ENCODE measurements at places on chromosomes 7 and 10.

- no peak for DNase-seq
Measured at GRCh38 chr7:42337225-42337905, 100.4 kb upstream of the GLI3 start.

DNA sequence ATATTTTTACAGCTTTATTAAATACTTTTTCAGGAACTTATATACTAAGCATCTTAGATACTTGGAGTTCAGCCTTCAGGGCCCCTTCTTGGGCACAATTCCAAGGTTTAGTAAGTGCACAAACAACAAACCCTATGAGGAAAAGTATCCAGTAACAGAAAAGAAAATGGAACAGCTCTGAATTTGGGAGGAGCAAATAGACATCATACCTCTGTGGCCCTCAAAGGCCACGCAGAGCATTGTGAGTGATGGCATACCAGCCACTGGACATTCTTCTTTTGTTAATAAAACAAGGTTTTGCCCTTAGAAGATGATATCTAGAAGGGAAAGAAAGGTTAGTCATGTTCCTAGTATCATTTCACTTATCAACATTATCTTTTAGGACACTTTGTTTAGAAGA lies 46.0 kb downstream of the ST7 start:
- DNase-seq, result no peak

DNA sequence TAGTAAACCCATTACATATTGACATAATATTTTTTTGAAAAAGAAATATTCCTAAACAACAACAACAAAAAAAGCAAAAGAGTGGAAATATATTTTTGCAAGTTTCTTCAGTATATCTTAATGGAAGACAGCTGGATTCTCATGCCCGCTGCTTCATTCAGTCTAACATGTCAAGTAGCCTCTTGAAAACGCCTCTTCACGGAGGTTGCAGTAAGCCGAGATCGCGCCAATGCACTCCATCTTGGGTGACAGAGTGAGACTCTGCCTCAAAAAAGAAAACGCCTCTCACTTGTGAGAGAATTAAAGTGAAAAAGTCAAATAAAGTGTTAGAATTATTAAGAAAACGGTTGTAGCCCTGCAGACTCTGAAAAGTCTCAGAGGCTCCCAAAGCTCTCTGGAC lies 1.3 kb downstream of the CUTC start:
- DNase-seq, result no peak

DNA sequence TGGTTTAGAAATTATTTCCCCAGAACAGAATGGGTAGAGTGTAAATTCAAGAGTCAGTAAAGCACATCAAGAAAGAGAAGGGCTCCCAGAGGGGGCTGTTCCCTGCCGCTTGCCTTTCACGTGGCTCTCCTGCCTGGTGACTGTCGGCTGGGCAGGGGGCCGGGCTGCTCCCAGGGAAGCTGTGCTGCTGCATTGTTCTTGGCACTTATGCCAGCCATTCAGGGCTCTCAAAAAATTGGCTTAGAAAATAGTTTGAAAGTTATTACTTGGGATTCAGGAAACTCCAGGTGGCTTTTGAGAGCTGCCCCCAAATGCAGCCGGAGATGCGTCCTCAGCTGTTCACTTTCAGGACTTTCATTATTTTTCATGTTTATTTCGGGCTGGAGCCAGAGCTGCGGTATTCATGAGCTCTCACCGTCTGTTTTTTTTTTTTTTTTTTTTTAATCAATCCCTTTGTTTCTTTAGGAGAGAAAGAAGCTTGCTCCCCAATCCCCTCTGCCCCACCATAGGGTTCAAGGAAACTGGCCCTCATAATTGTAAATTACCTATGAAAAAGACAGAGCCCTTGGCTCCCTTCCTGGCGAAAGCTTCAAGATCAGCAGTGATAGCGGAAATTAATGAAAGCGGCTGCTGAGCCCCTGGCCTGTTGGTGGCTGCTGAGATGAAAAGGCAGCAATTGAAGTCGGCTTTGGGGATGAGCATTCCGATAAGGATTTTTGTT lies 94.1 kb downstream of the SORCS3 start:
- DNase-seq, result no peak

GRCh38 chr7:41030673-41031072 lies 672.2 kb downstream of the INHBA start:
- DNase-seq, result no peak

GRCh38 chr10:7046615-7047014 lies 364.2 kb downstream of the SFMBT2 start:
- DNase-seq, result no peak

DNA sequence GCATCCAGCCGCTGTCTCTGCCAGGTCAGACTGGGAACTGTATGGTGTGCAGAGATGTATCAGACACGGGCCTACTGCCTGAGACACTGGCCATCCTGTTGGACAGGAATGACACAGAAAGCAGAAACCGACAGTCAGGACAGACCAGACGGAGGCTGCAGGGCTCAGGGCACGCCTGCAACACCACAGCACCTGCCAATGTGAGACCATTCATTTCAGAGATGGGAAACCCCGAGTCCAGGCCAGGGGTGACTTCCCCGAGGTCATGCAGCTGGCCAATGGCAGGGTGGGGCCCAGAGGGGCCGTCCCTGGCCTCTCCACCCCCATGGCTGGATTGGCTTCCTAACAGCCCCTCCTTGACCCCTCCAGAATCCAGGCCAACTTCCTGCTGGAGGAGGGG lies 34.7 kb downstream of the GRID1 start:
- no peak for DNase-seq

DNA sequence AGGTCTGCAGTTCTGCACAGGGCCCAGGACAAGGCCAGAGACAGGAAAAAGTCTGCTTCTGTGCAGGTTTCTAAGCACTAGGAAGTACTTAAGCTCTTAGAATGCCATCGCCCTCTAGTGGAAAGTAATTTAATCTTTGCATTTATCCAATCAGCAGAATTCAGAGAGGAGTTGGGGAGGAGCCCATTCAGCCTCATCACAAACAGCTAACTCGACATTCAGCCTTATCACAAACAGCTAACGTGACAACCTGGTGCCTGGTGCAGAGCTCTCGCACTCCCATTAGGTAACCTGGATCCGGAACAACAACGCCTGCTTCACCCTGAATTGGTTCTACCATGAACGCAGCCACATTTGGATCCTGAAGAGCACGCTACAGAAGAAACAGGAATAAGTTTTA lies 15.2 kb downstream of the OAT start:
- DNase-seq, result peak; percentile 21

DNA sequence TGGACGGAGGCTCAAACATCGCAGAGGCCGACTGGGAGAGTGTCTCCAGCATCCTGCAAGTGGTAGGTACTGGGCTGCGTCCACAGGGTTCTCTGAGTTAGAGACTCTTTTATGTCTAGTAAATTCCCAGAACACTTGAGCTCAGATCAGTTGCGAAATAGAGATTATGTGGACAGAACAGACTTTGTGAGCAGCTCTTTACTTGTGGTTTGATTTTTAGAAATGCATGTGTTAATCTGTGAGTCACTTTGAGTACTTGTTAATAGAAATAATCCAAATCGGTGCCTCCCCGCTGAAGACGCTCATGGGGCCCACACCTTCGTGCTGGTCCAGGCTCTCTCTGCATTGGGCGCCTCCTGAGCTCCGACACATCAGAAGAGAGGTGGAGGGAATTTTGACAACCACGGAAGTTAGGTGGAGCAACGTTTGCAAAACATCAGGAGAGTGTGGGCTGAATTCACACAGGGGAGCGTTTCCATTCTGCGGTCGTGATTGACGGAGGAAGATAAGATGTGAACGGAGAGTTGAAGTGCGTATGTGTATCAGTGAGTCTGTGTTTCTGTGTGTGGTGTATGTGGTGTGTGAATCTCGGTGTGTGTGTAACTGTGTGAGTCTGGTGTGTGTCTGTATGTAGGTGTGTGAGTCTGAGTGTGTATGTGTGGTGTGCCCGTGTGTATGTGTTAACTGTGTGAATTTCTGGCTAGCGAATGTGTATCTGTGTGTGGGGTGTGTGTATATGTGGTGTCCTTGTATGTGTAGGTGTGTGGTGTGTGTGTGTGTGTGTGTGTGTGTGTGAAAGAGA lies 32.1 kb downstream of the PFKP start:
- DNase-seq, result no peak

DNA sequence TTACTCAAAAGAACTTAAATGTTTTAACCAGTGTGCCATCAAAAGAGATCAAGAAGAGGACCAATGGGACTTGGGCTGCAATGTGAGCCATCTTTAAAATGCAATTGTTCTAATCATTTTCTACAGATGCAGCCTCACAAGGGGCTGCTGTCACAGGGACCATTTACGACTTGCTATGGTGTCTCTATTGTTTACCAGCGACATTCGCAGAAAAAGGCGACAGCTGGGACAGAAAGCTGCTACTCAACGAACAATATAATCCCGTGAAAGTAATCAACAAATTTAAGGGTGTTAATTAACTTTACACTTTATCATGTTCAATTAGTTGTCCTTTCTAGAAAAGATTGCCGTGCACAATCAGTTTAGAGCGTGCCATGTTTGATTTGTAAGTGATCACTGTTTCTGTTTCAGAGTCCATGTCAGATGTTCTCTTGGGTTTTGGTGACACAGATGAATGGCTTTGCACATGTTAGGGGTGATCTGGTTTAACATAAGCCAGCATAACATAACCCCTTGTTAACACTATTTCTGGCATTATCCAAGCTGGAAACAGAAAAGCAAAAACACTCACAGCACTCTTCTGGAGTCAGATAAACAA lies 110.8 kb downstream of the HIBADH start:
- DNase-seq, result no peak

- no peak for DNase-seq
Measured at GRCh38 chr10:35359056-35359455, 22.7 kb downstream of the CCNY start.

DNA sequence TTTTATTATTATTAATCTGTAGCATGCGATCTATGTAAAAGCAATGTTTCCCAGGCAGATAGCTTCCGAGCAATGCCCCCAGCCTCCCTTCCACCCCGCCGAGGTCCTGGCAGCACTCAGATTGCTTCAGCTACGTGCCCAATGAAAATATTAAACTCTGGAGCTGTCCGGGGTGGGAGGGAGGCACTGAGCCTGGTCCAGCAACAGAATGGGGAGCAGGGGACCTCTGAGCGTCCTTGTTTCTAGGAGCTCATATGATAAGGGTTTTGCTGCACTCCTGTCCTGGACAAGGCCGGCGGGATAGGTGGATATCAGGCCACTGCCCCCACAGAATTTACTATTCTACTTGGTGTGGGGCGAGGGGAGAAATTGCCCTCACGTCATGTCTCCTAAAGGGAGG lies 44.5 kb upstream of the CDK1 start:
- no peak for DNase-seq

- no peak for DNase-seq
Measured at GRCh38 chr7:32536585-32536984, 41.3 kb downstream of the AVL9 start.

DNA sequence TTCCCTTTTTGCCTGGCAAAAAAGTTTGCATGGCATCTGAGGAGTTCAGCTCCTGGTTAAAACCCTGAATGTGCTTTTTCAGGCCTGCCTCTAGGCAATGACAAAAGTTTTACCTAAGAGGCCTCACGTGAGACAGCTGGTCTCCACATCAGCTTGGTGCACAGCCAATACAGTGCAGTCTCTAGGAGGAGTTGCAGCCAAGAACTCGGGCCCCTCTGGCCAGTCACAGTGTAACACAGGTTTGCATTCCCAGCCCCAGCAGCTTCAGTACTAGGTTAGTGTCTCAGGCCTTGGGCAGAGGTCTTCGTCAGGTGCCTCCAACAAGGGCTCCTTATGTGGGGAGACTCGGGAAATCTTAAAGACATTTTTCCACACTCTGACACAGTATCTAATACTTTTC lies 771.7 kb downstream of the SORCS1 start:
- DNase-seq, result no peak
